ENCODE measurements at places on chromosomes 6 and 20.

DNA sequence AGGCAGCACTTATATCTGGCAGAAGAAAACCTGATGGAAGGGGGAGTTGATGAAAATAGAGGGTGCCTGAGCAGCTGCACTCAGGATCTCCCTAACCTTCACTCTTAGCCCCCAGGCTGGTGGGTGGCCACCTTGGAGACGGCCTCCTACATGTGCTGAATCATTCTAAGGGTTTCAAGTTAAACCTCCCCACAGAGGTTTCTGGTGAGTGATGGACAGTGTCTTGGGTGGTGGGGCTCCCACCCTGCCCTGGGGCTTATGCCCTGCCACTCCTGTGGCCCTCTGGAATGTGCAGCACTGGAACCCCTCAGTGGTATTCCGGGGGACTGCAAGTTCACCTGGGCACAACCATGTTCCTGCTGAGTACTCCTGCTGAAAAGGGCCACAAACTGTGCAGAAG, 357.2 kb downstream of the CD83 start:
- DNase-seq, result no peak

GRCh38 chr20:31801508-31801907, 17.6 kb upstream of the MYLK2 start:
- no peak for DNase-seq

DNA sequence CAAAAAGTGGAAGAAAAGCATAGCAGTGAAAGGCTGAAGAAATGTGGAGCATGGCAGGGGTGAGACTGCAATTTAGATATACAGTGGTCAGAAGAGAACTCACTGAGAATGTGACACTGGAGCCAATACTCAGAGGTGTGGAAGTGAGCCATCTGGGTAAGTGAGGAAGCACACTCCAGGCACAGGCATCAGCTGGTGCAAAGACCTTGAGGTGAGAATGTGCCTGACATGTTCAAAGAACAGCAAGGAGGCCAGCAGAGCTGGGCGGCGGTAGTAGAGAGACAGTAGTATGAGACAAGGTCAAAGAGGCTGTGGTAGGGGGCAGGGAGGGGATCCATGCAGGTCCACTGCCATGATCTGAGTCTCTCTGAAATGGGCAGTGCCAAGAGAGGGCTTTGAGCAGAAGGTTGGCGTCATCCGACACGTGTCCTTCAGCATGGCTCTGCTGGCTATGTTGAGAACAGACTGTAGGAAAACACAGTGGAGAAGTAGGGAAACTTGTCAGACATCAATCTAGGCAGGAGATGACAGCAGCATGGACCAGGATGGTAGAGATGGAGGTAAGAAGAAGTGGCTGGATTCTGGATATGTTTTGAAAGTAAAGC, 84.4 kb downstream of the PLCG1 start:
- DNase-seq, result no peak

DNA sequence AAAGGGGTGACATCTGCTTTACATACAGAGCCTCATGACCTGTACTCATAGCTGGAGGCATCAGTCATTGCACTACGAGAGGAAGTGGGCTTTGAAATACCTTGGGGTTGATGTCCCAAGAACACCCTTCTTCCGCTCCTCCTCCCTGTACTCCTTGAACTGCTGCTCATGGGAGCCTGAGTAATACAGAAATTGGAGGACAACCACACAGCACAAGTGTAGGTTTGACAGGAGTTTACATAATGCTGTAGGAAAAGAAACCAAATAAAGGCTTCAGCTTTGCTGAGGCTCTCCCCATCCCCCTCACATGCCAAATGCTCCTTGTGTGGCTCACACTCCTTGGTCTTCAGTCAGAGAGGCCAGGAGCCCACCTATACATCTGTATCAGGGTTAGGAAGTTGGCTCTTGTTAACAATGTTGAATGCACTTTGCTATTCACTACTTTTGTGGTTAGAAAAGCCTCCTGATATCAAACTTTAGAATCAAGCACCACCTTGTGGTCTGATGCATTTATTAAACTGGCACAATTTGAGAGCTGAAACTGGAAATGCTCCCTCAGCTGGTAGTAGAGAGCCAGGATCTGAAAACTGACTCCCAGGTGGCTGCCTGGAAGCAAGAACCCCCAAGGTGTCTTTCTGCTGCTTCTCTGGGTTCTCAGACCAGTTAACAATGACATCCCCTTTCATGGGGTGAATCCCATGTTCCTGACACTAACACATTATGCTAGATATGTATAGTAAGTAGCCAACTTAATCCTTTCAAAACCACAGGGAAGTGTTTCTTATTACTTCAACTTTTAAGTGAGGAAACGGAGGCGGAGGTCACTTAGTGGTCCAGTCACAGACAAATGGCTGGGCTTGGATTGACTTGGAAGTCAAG, 56.2 kb upstream of the EDN1 start:
- DNase-seq, result peak; percentile 89

DNA sequence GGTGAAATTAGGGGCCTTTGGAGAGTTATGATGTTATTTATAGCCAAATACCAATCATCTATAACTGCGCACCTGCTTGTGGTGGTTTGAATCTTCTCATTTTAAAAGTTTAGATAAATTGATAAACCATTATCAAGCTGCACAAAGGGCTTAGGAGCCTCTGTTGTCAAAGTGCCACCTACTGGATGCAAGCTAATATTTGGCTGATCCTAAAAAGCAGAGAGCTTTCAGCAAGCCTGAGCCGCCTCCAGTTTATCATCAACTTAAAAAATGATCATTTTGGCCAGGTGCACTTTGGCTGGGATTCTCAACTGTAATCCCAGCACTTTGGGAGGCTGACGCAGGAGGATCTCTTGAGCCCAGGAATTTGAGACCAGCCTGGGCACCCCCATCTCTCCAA, 58.5 kb upstream of the ATXN1 start:
- no peak for DNase-seq

- DNase-seq, result no peak
Measured at GRCh38 chr20:58840816-58841538, 9.7 kb downstream of the GNAS-AS1 start.

- no peak for DNase-seq
Measured at GRCh38 chr6:31620586-31621319, at the start of gene PRRC2A. Gene PRRC2A, plus strand, starts transcription at chr6:31620715. Its CDS starts 2,075 bp downstream, at chr6:31622790.

DNA sequence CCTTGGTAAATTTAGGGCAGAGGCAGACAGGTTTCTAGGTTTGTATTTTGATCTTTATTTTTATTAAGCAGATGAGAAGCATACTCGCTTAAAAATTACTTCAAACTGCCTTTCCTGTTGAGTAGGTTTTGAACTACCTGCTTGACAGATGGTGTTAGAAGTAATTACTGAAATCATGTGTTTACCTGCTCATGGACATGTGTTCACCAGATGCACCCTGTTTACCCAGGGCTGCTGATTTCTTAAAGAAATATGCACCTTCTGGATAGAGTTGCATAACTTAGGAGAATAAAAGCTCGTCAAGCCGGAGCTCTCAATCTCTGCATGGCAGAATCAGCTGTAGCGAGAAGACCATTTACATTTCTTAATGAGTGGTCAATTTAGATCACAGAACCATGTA, 165.1 kb downstream of the CDKAL1 start:
- no peak for DNase-seq

GRCh38 chr6:9085054-9085708, 649.8 kb upstream of the SLC35B3 start:
- no peak for DNase-seq

DNA sequence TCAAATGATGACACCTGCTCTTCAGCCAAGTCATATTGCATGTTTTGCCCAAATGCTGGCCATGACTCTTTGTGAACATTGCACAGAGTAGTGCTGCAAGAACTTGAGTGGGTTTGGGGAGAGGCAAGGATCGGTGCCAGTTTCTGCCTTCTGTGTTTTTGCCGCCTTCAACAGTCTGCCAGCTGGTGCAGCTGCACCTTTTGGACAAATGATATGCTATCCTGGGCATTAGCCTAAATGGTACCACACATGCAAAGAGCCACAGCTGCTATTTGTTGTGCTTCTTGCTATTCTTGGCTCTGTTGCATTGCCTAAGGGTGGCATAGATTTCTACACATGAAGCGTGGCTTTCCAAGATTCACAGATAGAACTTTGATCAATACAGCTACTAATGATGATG, 189.0 kb upstream of the CCN2 start:
- no peak for DNase-seq

DNA sequence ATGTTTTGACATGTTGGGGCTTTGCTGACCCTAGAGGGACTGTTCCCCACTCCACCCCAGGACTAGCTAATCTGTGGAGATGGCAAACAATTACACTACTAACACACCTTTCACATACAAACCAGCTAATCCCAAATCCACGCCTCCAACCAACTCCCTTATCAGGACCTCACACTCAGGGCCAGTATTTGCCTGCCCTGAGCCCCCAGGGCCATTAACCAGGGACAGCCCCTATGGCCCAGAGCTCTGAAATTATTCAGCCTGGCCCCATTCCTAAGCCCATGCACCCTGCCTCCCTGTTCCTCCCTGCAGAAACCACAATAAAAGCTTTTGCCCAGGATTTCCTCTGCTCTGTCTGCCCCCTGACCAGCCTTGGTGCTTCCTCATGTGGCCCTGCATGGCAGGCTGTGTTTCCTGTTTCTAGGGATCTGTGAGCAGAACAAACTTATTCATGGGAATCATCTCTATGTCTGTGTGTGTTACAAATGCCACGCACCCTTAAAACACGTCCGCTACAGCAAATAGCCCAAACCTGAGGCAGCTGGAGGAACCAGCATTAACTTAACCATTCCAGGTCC, 121.2 kb downstream of the PXDC1 start:
- no peak for DNase-seq

DNA sequence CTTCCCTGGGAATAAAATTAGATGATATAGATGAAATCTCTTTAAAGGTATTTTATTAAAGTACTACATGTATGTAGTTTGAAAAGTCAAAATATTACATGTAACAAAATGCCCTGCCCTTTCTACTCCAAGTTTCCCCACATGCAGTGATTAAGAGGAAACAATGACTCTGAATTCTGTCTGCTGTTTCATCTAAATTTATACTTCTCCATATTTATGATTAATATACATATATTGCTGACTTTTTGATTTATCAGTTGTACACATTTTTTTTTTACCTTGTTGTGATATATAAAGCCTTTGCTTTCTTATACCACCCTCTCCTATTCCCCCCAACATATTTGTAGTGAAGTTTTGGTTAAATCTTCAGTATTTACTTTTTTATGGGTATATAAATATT, 127.9 kb downstream of the ZFAND3 start:
- DNase-seq, result no peak

GRCh38 chr6:157761331-157761921, 61.6 kb upstream of the SNX9 start:
- DNase-seq, result no peak

- DNase-seq, result no peak
Measured at GRCh38 chr6:85867595-85867994, 224.9 kb upstream of the SYNCRIP start.

GRCh38 chr6:83758533-83758932, 49.6 kb upstream of the SNAP91 start:
- DNase-seq, result peak; percentile 5

DNA sequence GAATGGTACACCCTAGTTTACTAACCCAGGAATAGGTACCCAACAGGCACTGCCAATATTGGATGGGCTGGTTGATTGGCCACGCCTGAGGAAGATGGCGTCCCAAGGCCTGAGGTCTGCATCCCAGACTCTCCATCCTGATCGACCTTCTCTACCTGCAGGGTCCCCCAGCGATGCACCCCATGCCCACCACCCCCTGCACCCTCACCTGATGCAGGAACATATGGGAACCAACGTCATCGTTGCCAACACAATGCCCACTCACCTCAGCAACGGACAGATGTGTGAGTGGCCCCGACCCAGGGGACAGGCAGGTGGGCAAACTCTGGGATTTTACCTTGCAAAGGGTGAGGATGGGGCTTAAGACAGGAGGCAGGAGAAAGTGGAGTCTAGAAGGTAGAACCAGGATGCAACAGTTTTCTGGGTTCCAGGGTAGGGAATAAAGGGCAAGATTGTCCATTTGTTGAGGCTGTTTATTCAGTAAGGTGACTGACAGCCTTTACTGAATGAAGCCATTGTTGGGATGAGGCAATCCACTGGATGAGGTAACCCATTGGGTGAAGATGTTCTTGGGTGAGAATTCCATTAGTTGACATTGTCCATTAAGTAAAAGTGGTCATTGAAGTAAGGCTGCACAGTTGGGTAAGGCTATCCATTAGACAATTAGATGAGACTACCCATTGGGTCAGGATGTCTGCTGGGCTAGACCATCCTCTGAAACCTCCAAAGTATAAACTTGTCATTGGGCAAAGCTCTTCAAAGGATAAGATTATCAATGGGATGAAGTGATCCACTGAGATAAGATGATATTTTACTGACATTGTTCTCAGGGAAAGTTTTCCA, 47.3 kb upstream of the TTPAL start:
- no peak for DNase-seq

DNA sequence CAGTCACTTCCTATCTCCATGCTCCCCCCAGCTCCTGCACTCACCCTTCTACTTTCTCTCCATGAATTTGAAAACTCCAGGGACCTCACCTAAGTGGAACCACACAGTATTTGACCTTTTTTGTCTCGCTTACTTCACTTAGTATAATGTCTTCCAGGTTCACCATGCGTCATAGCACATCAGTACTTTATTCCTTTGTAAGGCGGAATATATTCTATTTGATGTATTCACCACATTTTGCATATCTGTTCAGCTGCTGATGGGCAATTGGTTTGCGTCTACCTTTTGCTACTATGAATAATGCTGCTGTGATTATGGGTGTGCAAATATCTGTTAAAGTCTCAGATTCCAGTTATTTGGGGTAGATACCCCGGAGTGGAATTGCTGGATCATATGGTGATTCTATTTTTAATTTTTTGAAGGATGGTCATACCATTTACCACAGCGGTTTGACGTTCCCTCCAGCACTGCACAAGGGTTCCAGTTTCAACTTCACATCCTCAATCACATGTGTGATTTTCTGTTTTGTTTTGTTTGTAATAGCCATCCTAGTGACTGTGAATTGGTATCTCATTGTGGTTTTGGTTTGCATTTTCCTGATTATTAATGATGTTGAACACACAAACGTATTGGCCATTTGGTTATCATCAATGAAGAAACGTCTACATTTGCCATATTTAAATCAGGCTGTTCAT, 20.3 kb upstream of the SYNDIG1 start:
- DNase-seq, result no peak

- no peak for DNase-seq
Measured at GRCh38 chr6:36618366-36619355, 24.5 kb downstream of the SRSF3 start.

- DNase-seq, result no peak
Measured at GRCh38 chr6:165986914-165987482, 180.7 kb downstream of the TBXT start.

DNA sequence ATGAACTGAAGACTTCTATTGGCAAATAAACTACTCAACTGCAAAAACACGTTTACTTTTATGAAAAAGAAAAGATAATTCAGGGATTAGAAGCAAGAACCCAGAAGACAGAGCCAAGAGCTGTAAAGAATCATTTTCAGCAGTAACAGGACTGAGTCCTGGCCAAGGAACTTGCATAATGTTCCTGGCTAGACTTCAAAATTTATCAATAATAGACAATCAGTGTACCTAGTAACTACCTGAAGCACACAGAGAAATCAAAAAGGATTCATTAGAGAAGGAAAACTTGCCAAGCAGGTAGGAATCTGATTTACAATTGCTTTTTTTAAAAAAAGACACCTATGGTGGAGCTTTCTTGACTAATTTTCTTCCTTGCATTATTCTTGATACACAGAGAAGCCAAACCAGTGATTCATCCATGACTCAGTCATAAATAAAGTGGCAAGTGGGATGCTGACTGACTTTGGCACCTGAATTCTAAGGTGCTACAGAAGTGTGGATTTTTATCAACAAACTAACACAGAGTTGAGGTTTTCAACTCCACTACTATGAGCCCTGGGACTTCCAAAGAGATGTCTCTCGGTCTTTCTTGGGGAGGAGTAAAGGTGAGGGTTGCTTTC, 281.3 kb downstream of the BMP7 start:
- DNase-seq, result no peak

GRCh38 chr6:159282421-159282820, 113.2 kb downstream of the FNDC1 start:
- DNase-seq, result no peak
